ENCODE measurements at places on chromosomes 2 and 18. TPM values are rescaled to one million over a fixed set of nuclear protein-coding genes. Genes with fewer than 3 reads are reported as not detected.

DNA sequence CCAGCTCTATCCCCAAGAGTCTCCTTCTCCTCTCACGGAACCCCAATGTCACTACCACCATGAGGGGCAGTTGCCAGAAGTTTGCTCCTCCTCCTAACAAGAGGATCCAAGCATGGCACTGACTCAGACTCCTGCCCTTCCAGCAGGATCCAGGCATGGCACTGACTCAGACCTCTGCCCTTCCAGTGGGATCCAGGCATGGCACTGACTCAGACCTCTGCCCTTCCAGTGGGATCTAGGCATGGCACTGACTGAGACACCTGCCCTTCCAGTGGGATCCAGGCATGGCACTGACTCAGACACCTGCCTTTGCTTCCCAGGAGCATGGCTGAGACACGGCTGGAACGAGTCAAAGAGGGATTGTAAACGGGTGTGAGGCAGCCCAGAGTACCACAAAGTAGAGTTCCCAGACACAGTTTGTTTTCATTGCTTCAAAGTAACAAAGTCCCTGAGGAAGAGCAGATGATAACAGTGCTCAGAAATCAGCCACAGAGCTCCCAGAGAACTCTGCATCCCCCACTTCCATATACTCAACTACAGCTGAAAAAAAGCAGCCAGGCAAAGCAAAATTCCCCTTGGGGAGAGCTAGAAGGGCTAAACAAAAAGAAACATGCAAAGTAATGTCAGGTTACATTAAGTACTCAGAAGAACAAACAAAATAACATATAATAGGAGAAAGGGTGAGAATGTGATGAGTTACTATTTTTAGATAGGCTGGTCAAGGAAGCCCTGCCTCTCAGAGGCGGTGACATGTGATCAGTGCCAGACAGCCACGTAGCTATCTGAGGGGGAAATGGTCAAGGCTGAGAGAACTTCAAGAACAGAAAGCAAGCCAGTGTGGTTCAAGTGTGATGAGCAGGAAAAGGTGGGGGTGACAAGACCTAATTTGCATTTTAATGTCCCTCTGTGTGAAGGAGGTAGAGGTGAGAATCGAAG lies 3.0 kb downstream of the BUB1 start:
- DNase-seq = peak; percentile 33

DNA sequence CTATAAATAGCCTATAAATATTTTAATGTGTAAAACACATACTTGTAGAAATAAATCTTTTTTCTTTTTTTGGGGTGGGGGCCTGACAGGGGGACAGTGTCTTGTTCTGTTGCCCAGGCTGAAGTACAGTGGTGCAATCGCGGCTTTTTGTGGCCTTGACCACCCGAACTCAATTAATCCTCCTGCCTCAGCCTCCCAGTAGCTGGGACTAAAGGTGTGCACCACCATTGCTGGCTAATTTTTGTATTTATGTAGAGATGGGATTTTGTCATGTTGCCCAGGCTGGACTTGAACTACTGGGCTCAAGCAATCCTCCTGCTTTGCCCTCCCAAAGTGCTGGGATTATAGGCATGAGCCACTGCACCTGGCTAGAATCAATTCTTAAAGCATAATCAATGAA lies 37.6 kb downstream of the NPC1 start:
- no peak for DNase-seq

Gene TMEM182
- total RNA-seq = 7.6 TPM

Gene FBXO15
- 9.7 TPM for total RNA-seq

Gene KHK
- 1.6 TPM for total RNA-seq

Measured in lung (tissue), 17 donors.